ENCODE measurements at places on chromosomes 7 and 10.

DNA sequence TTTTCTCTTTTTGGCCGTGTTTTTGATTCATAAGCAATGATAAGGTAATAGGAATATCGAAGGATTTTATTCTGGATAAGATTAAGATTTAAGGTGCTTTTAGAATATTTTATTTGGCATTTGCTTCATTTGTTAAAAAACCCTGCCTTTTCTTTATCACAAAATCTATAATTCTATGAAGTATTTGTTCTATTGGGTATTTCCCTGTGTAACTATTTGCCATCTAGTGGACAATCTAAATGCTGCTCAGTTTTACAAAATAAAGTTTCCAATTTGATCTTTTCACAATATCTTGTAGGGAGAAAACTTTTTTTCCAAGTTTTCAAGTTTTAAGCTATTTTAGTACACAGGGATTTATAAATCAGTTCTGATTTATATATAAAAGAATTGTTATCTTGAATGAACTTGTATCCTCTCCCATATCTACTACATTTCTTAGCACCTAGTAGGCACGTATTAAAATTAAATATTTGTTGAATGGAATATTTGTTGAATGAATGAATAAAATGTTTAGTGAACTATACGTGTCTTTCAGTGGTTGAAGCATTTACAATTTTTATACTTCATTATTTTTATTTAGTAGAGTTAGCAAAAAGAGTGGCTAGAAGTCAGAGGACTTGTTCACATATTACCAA, 26.5 kb downstream of the ANKRD7 start:
- DNase-seq, result no peak

DNA sequence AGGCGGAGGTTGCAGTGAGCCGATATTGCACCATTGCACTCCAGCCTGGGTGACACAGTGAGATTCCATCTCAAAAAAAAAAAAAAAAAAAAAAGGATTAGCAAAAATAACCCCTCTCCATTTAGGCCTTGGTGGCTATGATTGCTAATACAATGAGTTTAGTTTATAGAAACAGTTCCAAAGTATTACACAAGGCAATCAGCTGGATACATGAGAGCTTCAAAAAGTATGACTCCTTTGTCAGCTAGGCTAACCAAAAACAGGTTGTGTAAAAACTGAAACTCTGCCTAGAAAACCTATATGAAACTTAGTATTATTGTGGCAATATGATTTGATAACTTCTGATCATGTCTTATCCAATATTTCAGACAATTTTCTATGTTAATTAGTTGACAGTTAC, 57.2 kb downstream of the SUGCT start:
- no peak for DNase-seq

GRCh38 chr10:21314906-21315644, 210.4 kb downstream of the SKIDA1 start:
- DNase-seq, result no peak

GRCh38 chr7:15515252-15515651, 46.6 kb downstream of the AGMO start:
- no peak for DNase-seq

- no peak for DNase-seq
These were observed 50.5 kb downstream of the NUDCD3 start for GRCh38 chr7:44439926-44440325.

- no peak for DNase-seq
These were observed 44.4 kb downstream of the GRM8 start for GRCh38 chr7:127208351-127208750.

GRCh38 chr10:21399392-21400035, 126.0 kb downstream of the SKIDA1 start:
- DNase-seq, result no peak

DNA sequence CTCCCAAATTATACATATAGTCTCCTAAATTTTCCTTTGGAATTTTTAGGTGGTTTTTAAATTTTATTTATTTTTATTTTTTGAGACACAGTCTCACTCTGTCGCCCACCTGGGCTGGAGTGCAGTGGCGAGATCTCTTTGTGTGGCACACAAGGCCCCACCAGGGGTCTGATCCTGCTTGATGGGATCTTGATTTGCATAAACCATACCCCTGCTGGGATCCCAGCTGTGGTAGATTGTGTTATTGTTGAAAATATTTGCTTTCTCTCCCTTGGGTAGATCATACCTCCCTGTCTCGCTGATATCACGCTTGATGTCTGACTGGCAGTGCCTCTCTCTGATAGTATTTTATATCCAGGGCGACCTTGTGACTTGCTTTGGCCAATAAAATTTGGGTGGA, 5.6 kb upstream of the MUC3A start:
- no peak for DNase-seq

- DNase-seq, result no peak
These were observed 8.6 kb downstream of the BTBD16 start for GRCh38 chr10:122279725-122280141.

GRCh38 chr7:155961241-155962190, 149.3 kb upstream of the SHH start:
- no peak for DNase-seq

DNA sequence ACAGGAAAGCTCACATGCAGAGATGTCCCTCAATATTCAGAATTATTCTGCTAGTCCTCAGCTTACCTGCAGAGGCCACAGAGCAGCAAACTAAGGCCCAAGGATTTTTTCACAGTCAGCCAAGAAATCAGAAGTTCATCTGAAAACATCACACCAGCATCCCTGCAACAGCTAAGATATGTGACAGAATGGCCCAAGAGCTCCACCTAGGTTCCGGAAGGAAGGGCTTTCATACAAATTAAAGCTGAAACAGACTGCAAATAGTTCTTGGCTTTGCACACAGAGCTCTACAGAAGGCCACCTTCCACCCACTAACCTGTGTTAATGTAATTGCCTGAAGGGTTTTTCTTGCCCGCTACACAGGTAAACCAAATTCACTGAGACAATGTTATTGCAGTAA, 438.8 kb upstream of the C7orf33 start:
- no peak for DNase-seq

- no peak for DNase-seq
These were observed 176.5 kb upstream of the INHBA start for GRCh38 chr7:41879403-41879802.

- no peak for DNase-seq
These were observed 691.0 kb upstream of the LRRTM3 start for GRCh38 chr10:66234872-66235271.

DNA sequence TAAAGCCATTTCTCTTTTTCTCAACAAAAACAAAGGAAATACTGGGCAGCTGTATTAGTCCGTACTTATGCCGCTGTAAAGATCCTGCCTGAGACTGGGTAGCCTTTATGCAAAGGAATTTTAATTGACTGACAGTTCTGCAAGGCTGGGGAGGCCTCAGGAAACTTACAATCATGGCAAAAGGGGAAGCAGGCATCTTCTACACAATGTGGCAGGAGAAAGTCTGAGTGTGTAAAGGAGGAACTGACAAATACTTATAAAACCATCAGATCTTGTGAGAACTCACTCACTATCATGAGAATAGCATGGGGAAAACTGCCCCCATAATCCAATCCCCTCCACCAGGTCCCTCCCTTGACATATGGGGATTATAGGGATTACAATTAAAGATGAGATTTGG, 264.3 kb downstream of the SEMA3A start:
- no peak for DNase-seq

- no peak for DNase-seq
These were observed 168.3 kb downstream of the CHRM2 start for GRCh38 chr7:137036768-137037167.

DNA sequence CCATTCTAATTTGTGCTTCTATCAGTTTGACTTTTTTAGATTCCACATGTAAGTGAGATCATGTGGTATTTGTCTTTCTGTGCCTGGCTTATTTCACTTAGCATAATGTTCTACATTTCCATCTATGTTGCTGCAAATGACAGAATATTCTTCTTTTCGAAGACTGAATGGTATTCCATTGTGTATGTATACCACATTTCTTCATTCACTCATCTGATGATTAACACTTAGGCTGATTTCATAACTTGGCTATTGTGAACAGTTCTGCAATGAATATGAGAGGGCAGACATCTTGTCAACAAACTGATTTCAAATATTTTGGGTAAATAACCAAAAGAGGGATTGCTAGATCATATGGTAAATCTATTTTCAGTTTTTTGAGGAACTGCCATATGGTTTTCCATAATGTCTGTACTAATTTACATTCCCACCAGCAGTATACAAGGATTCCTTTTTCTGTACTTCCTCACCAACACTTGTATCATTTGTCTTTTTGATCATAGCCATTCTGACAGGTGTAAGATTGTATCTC, 52.9 kb downstream of the ZNF22 start:
- no peak for DNase-seq

DNA sequence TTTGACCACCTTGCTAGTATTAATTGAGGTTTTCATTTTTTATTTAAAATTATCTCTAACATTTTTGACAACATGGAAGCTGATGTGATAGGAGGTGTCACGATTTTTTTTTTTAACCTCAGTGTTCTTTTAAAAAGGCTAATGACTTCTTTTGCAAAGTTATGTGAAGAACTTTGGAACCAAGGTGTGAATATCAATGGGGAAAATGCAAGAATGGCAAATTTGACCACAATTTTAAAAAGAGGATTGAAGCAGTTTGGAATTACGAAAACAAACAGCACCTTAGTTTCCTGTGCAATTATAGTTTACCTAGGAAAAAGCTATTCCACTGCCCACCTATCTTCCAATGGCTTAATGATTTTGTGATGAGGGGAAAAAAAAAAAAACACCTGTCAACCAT, 232.4 kb downstream of the VTI1A start:
- no peak for DNase-seq

DNA sequence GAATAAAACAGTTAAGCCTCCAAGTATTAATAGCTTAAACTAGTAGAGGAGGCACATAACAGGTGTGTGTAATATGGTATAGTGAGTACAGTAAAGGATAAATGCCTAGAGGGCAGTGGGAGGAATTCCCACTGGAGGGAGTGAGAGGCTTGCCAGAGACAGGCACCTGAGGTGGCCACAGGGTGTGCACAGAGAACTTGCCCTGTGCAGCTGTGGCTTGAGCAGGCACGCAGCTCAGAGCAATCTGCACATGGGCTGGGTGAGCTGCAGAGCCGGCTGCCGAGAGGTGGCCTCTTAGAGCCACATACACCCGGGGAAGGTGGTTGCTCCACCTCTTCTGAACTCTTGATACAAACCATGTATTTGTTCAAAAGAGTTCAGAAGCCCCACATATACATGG, 237.1 kb downstream of the COBL start:
- no peak for DNase-seq

DNA sequence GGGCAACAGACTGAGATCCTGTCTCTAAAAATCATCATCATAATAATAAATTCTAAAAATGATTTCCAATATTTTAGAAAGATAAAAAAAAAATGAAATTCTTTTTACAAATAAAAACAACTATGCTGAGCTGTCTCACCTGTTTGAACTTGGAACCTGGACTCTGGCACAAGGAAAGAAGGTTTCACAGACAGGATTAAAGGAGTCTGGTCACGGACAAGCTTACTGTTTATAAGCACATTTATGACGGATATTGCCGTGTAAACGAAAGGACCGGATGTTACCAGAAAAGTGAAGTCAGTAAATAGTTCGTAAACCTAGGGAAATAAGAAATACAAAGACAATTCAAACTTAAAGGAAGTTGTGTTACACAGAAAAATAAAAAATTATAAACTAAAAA, 70.2 kb downstream of the KIAA1549 start:
- DNase-seq, result no peak

DNA sequence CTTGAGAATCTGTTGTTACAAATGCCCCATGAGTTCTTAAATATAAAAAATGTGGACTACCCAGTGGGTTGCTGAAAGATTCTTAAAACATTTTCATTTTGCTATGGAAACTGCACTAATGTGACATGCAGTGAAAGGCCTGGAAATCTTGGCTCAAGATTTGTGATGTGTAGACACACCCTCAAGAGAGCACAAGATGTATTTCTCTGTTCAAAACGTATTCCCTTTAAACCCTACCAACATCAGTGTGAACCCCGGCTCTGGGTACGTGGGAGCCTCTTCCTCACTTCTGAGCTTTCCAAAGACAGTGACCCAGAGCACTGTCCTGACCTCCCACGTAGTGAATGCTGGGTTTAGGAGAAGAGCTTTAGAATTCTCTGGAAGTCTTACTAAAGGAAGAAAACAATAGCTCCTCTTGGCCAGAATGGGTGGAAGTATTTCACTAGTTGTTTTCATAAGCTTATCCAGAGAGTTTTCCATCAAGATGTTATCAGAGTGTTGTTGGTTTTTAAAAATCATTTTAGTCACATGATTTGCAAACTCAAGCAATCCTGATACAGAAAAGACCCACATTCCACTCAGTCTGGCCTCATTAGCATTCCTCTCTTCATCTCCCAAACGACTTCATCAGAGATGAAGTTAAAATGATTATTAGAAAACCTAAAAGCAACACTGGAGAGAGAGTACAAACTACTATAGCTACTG, 81.5 kb upstream of the AFAP1L2 start:
- DNase-seq, result no peak

GRCh38 chr7:51645702-51646298, 329.2 kb upstream of the COBL start:
- no peak for DNase-seq

- no peak for DNase-seq
These were observed 657.6 kb downstream of the LRMDA start for GRCh38 chr10:76088980-76089379.

- no peak for DNase-seq
These were observed 12.4 kb upstream of the ARHGAP12 start for GRCh38 chr10:31940839-31941653.

DNA sequence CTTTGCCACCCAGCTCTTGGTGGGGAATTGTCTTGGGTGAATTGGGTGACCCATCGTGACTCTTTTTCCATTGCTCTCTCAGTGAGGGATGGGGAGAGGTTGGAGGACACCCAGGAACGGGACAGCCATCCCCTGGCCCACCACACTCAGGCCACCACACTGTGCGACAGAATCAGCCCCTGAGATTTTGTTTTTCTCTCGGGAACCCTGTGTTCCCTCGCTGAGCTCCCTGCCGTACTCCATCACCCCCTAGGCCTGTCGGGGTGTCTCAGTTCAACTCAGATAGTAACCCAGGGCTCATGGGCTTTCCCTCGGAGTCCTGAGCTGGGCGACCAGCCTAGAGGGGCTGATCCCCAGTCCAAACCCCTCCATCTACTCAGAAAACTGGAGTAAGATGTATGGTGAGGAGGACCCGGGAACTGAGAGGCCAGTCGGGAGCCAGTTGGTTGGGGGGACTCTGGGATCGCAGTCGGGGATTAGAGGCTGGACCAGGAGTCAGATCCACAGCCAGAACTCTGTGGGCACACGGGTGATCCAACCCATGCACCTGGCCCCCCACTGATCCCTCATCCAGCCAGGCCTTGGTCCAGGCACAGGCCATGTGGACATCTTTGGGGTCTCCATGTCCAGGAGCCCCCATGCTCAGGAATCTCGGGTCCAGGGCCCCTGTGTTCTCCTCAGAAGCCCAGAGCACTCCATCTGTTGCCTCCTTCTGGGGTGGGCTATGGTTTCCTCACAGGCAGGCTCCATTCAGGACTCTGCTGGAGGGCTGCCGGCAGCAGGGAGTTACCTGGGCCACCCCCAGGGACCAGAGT, 9.3 kb downstream of the CRYGN start:
- DNase-seq, result no peak

GRCh38 chr10:86958116-86958900, at the start of gene SNCG:
Gene SNCG, plus strand, starts transcription at chr10:86958599. Its CDS starts 99 bp downstream, at chr10:86958698.
- DNase-seq, result no peak

All from NCI-H1436 treated with DMSO at 0.1 percent for 48 hours (cell line).